Myocyte (in vitro differentiated cells): ENCODE measurements at places on chromosomes 2 and 18. TPM values are rescaled to one million over a fixed set of nuclear protein-coding genes. Genes with fewer than 3 reads are reported as not detected.

The STK11IP gene
- 13.0 and 14.7 TPM in 2 replicates for total RNA-seq

The SP9 gene
- 0.05 and 0.16 TPM in 2 replicates for total RNA-seq

The PIKFYVE gene
- 21.9 and 24.2 TPM in 2 replicates for total RNA-seq

The PLGLB1 gene
- 1.4 and 2.5 TPM in 2 replicates for total RNA-seq

The FAM228A gene
- total RNA-seq, result not detected in 2 replicates

The ACTR1B gene
- 81.1 and 87.4 TPM in 2 replicates for total RNA-seq

The RUFY4 gene
- 0.08 TPM in 1 of 2 replicates, not detected in the other for total RNA-seq
